GM12892 (cell line): ENCODE measurements at places on chromosomes 3 and 15.
A peak's percentile ranks its signal among the peaks of the same experiment; 100 is the strongest.

- no peak for DNase-seq
Observed at GRCh38 chr15:43412096-43412495, 41.2 kb downstream of the TUBGCP4 start.

DNA sequence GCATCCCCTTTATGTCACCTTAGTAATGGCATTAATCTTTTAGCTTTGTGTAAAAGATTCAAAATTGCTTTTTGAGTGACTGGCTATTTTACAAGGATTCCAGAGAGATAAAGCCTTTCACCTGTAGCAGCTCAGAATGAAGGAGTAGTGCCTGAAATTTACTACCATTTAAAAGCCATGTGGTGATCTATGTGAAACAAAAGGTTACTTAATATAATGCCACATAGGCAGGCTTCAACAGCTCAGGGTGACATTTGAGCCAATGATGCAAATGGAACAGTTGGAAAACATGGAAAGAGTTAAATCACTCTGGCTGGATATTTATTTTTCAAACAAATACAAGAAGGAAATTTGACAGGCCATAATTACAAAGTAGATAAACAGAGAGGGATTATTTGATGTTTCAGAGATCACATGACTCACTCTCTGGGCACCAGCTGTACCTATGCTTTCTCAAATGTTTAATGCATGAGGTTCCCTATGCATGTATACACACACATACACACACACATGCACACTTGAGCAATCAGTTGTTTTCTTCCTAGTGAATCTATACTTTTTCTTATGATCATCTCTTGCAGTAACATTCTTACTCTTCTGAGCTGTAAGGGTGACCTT, 171.5 kb downstream of the ZMAT3 start:
- DNase-seq = no peak

- DNase-seq = no peak
Observed at GRCh38 chr15:58306591-58307312, 125.0 kb upstream of the LIPC start.

DNA sequence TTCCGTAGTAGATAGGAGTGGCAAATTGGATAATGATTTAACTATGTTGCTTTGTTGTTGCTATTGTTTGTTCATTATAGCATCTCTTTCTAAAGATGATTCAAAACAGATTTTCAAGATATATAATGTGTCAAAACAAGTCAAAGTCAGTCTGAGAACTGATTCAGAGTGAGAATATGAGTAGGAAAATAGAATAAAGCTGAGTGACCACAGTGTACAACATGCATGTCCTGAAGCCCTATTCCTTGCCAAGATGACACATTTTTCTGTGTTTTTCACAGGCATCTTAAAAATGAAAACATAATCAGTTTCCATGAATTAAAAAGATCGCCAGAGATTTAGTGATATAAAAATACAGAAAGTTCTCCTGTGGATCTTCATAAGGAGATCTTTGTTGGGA, 57.0 kb upstream of the THRB start:
- DNase-seq = no peak

GRCh38 chr3:143914257-143914656, 57.4 kb upstream of the DIPK2A start:
- DNase-seq = no peak

DNA sequence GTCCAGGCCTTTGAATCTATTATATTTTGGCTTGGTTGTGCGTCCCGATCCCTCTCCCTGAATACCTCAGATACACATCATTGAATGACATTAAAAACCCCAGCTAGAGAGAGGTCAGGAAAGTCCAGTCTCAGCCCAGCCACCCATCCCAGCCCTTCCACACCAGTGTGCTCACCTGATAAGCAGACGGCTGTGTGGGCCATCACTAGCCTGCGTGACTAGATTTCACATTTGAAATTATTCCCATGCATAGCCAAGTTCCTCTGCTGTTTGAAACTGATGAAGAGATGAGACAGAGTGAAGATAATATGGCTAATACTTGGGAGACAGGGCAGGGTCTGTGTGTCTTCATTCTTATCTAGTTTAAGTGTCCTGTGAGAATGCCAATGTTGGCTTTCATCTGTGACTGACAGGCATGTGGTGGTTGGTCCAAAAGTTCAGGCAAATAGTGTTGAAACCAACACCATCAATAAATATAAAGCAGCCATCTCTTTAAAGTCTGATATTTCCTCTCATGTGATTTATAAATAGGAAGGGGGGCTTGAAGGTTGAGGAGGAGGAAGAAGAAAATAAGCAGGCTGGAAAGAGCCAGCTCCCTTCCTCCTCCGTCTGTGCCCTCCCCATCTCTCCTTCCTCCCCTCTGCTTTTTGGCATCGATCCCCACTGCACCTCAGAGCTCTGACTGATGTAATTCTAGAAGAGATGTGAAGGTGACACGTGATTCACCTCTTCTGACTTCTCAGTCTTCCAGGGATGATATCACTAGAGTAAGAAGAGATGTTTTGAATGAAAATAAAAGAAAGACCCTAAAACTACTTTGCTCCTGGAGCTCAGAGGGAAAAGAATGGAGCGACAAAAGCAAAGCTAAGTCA, 5.1 kb downstream of the FAM43A start:
- no peak for DNase-seq

DNA sequence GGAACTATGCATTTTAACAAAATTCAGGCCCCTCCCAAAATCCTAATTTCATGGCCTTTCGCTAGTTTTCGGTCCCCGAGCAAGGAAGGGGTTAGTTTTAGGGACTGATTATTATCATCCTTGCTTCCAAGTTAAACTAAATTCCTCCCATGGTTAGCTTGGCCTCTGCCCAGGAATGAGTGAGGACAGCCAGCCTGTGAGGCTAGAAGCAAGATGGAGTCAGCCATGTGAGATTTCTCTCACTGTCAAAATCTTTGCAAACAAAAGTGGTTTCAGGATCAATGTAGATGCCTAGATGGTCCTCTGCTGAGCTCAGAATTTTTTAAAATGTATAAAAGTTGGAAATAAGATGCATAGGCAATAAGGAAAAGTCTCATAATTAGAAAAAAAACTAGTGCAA, 208.9 kb downstream of the RSL24D1 start:
- no peak for DNase-seq

GRCh38 chr3:53807117-53807810, 39.0 kb downstream of the CHDH start:
- no peak for DNase-seq

- no peak for DNase-seq
Observed at GRCh38 chr3:134338516-134339261, 35.6 kb downstream of the AMOTL2 start.

GRCh38 chr3:52479877-52480575, 15.1 kb upstream of the STAB1 start:
- no peak for DNase-seq

DNA sequence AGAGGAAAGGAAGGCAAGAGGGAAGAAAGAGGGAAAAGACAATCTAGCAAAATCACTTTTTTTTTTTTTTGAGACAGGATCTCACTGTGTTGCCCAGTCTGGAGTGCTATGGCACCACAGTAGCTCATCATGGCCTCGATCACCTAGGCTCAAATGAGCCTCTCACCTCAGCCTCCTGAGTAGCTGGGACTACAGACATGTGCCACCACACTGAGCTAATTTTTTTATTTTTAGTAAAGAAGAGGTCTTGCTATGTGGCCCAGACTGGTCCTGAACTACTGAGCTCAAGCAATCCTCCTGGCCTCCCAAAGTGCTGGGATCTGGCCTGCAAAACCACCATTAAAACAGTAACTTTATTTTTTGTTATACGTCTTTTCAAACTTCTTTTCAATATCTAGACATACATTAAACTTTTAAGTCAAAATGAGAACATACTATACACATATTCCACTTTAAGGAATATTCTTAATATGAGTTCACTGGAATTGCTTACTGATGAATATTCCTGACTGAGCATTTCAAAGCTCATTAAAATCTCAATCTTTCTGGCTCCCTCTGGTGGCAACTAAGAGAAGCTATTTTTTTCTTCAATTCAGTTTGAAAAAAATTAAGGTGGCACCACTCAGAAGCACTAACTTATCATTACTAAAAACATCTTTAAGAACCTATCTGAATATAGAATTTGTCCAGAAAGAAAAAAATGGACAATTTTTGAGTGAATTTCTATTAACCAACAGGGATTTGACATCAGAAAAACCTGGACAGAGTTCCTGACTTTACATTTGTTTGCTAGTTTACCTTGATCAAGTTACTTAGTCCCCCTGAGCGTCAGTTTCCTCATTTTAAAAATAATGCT, 40.9 kb downstream of the UACA start:
- DNase-seq = peak; percentile 8

DNA sequence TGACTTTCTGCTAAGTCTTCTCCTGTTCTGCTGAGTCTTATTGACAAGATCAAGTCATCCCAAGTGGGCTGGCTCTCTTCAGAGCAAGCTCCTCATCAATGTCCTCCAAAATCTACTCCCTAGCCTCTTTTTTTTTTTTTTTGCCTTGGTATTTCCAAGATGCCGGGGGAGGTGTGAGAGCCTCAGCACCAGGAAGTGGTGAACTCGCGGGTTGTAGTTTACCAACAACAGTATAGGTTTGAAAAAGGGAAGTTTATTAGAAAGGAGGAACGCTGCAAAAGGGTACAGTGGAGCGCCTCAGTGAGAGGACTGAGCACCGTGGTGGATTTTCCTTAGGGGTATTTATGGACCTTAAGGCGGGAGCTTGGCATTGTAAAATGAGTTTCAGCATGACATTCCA, 94.3 kb upstream of the SGO1 start:
- DNase-seq = no peak

GRCh38 chr3:43707266-43707665, 16.5 kb downstream of the ABHD5 start:
- DNase-seq = no peak

DNA sequence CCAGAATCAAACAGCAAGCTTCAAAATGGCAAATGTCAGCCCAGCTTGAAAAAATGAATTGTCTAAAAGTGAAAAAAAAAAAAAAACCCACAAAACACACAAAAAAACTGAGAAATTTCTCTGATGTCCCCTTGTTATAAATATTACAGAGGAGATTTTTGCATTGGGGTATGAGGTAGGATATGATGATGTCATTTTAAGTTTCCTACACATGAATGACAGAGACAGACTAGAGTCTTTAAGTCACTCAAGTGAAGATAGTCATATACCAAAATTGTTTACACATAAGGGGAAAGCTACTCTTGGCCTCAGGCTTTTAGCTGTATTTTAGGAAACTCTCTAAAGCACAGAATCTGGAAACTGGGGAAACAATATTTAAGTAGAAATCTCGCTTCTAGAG, 32.9 kb downstream of the TIMP4 start:
- DNase-seq = no peak

- DNase-seq = no peak
Observed at GRCh38 chr3:46092702-46093080, 65.4 kb upstream of the XCR1 start.

- DNase-seq = no peak
Observed at GRCh38 chr3:131960324-131960723, 74.5 kb downstream of the CPNE4 start.

DNA sequence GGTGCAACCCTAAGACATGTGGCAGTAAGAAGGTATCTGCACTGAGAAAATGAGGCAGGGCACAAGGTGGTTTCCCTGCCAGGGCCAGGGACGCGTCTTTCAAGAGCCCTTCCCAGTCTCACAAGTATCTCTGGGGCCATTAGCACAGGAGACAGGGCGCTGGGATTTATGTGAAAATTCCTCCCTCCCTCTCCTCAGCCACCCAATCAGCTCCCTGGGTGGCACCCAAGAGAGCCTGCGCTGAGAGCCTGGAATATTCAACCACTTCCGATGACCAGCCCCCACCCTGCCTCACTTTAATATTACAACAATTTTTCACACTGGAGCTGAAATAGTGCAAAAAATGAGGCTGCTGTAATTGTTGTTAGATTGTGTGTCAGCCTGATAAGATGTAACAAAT, 26.1 kb downstream of the SEC61A1 start:
- DNase-seq = no peak

GRCh38 chr3:24828011-24828410, 333.4 kb upstream of the THRB start:
- DNase-seq = no peak

DNA sequence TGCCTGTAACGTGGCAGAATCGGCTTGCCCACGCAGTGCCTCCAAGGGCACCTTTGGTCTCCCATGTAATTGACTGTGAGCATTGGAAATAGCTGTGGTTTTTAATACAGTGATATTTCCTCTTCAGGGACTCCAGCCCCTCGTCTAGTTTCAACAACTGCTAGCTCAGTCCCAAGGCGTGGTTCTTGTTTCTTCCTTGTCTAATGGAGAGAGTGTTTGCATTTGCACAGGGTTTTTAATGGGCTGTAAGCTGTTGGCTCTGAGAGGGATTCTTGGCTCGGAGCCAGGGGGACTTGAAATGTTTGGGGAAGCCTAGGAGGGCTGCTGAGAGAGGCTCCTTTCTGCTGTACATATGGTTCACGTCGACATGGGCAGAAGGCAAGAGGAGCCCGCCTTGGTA, 86.2 kb downstream of the THSD4 start:
- DNase-seq = no peak

DNA sequence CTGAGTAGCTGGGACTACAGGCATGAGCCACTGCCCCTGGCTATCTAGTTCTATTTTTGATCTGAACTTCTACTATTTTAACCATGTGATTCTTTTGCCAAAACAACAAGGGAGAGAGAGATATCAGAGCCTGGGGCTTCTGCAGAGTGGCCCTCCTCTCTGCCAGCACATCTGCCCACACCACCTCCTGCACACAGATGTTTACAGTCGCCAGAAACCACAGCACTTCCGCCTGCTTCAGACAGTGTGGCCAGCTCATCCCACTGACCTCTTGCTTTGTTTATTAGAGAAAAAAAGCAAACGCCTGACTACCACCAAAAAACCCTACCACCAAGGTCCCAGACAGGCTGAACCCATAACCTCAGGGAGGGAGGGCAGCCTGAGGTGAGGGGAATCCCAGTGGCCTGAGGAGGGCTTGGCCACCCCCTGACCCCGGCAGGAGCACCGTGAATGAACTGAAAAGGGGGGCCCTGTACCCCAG, 85.9 kb upstream of the ABHD2 start:
- DNase-seq = no peak

GRCh38 chr15:49751191-49751590, 130.3 kb downstream of the DTWD1 start:
- no peak for DNase-seq

GRCh38 chr3:112043621-112044201, 9.2 kb downstream of the TMPRSS7 start:
- DNase-seq = peak; percentile 13

GRCh38 chr3:65479990-65480389, 558.7 kb downstream of the MAGI1 start:
- DNase-seq = no peak

- DNase-seq = no peak
Observed at GRCh38 chr3:150331978-150332568, 76.0 kb upstream of the TSC22D2 start.

DNA sequence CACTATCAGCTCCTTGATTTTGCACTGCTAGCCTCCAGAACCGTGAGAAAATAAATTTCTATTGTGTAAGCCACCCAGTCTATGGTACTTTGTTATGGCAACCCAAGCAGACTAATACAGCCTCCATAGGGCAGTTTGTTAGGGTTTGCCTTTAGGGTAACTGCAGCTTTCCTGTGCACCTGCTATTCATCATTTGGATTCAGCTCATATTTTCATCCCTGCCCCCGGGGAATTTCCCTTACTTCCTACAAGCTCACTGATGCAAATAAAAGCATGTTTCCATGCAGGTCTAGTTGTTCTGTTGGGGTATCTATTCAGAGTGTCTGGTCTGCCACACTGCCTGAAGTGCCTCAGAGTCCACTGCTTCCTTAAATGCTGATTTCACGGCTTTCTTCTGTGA, 48.6 kb upstream of the ATOSA start:
- DNase-seq = no peak
